Uterus (tissue), 4 donors: ENCODE measurements at places on chromosomes 6 and 20. TPM values are rescaled to one million over a fixed set of nuclear protein-coding genes. Genes with fewer than 3 reads are reported as not detected.

Gene DOK5
- 1.4 TPM for total RNA-seq

Gene MYL9
- 255 TPM for total RNA-seq

Gene BPI
- total RNA-seq, result 11.5 TPM

Gene POU5F1
- total RNA-seq, result 0.67 TPM

Gene PARD6B
- total RNA-seq, result 4.1 TPM

- no peaks in the 10 kb centered on the region for H3K4me1 ChIP-seq
- no peak for DNase-seq
- H3K27me3 ChIP-seq, result no peaks in the 10 kb centered on the region
- H3K4me3 ChIP-seq, result no peak overlapping the region
- no peaks in the 10 kb centered on the region for H3K36me3 ChIP-seq
- H3K27ac ChIP-seq, result no peak overlapping the region
Measured at GRCh38 chr6:81683912-81684311, 68.6 kb downstream of the TENT5A start.

DNA sequence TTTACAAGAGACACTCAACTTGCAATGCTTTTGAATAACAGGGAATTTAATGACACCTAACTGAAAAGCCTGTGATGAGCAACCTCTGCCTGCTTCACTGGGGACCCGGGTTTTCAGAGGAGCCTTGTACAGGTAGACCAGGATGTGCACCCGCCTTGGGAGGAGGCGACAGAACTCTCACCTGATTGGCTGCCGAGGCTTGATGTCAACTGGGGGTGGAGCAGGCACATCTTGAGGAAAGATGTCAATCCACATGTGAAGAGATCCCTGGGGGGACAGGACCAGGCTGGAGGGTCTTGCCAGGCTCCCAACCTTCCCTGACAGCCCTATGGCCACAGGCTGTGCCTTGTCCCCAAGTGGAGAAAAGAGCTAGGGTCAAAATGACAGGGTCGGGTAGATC is 19.8 kb downstream of the ERGIC3 start:
- no peak overlapping the region for H3K4me3 ChIP-seq
- H3K27me3 ChIP-seq, result no peaks in the 10 kb centered on the region
- H3K27ac ChIP-seq, result no peak overlapping the region
- no peaks in the 10 kb centered on the region for H3K36me3 ChIP-seq
- H3K4me1 ChIP-seq, result no peaks in the 10 kb centered on the region

DNA sequence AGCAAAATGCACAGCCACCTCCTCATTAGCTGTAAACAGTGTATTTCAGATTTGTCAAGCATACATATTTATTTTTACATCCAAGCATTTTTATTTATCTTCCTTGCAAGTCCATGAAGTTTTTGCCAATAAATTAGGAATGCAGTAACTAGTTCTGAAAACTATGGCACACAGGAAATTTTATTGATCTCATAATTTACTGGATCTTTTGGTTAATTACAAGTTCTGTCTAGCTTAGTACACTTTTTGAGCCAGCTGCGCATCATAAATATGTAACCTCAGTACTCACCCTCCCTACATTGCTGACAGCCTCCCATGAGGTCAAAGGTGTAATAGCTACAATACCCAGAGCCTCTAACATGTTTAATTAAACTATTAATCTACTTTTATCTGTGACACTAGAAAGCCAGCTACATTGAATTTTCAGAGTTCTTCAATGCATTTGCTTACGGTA is 898.2 kb downstream of the KIF16B start:
- H3K4me1 ChIP-seq, result no peaks in the 10 kb centered on the region
- H3K4me3 ChIP-seq, result no peak overlapping the region
- H3K36me3 ChIP-seq, result no peaks in the 10 kb centered on the region

DNA sequence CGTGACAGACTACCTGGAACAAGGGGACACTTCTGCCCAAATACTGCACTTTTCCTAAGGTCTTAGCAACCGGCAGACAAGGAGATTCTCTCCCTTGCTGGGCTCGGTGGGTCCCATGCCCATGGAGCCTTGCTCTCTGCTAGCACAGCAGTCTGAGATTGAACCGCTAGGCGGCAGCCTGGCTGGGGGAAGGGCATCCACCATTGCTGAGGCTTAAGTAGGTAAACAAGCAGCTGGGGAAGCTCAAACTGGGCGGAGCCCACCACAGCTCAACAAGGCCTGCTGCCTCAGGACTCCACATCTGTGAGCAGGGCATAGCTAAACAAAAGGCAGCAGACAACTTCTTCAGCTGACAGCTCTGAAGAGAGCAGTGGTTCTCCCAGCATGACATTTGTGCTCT is 87.8 kb upstream of the ASCC3 start:
- DNase-seq, result no peak
- no peak overlapping the region for H3K4me3 ChIP-seq
- H3K27ac ChIP-seq, result no peak overlapping the region
- no peaks in the 10 kb centered on the region for H3K27me3 ChIP-seq
- no peaks in the 10 kb centered on the region for H3K4me1 ChIP-seq

- H3K4me3 ChIP-seq, result no peak overlapping the region
- no peak overlapping the region for H3K27ac ChIP-seq
- H3K36me3 ChIP-seq, result no peaks in the 10 kb centered on the region
Measured at GRCh38 chr6:147546501-147547368, 38.2 kb downstream of the SAMD5 start.

- H3K27me3 ChIP-seq, result no peaks in the 10 kb centered on the region
- H3K27ac ChIP-seq, result no peak overlapping the region
- no peaks in the 10 kb centered on the region for H3K4me1 ChIP-seq
- no peaks in the 10 kb centered on the region for H3K36me3 ChIP-seq
- no peak overlapping the region for H3K4me3 ChIP-seq
Measured at GRCh38 chr6:145187491-145188206, 547.7 kb downstream of the EPM2A start.

DNA sequence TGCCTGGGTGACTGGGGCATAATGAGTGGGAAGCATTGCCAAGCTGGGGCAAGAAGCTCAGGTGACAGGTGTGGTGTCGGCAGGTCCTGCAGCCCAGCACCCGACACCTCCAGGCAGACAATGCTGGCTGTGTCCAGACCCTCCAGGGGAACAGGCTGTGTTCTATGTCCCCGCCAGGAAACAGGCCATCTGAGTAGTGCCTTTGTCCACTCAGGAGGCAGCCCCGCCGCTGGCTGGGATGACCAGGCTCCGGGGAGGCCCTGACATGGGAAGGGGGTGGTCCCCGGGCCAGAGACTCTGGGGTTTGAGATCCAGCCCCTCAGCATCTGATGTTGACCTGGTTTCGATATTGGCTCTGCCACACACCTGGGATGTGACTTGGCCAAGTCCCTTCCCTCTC is 28.4 kb downstream of the SNPH start:
- no peaks in the 10 kb centered on the region for H3K27me3 ChIP-seq
- no peak overlapping the region for H3K27ac ChIP-seq
- no peaks in the 10 kb centered on the region for H3K4me1 ChIP-seq
- H3K4me3 ChIP-seq, result no peak overlapping the region
- no peaks in the 10 kb centered on the region for H3K36me3 ChIP-seq
- no peak for DNase-seq

DNA sequence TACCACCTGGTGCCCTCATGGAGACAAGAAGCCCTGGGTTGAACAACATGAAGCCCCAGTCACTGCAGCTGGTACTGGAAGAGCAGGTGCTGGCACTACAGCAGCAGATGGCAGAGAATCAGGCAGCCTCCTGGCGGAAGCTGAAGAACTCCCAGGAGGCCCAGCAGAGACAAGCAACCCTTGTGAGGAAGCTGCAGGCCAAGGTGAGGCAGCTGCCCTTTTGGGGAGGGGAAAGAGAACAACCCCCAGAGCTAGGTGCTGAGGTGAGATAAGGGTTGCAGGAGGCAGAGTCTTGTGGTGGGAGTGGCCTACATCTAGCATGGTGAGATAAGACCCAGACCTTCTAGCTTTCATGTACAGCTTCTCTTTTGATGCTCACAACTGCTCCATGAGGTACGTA is 7.0 kb downstream of the CEP250 start:
- no peaks in the 10 kb centered on the region for H3K27me3 ChIP-seq
- H3K4me1 ChIP-seq, result no peaks in the 10 kb centered on the region
- DNase-seq, result no peak
- no peak overlapping the region for H3K27ac ChIP-seq
- H3K4me3 ChIP-seq, result no peak overlapping the region
